ENCODE measurements at places on chromosomes 2 and 18.

DNA sequence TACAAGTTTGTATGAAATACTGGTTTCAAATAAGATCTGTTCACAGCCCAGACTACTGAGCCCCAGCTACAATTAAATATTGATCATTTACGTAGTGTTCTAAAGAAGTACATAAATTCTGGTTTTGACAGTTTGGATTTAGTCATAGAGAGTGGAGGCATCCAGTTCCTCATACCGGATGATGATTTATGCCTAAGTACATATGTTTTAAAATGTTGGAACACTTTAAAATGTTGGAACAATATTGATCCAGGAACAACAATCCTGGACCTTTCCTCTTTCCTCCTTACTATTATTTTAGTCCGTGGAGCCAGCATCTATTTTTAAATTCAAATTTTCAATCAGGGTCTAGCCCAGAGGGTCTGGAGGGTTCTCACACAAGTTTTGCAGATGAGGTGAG, 22.8 kb upstream of the TTN start:
- no peak for DNase-seq

DNA sequence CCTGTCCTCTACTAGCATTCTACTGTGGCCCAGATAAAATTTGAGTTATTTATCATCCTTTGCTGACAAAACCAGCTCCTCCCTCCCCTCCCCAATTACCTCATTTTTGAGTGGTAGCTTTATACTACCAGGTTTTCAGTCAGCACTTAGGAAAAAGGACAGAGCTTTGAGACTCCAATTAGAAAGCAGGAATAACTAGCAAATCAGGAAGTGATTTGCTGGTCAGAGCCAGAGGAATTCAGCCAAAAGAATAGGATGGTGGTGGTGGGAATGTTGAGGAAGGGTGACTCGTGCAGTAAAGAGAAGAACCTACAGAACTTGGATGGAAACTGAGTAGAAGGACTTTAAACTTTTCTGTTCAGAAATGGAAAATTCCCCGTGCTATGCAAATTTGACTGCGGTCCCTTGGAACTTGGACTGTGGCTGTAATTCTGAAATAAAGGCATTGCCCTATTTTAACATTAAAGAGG, 3.7 kb downstream of the MYL12B start:
- no peak for DNase-seq

DNA sequence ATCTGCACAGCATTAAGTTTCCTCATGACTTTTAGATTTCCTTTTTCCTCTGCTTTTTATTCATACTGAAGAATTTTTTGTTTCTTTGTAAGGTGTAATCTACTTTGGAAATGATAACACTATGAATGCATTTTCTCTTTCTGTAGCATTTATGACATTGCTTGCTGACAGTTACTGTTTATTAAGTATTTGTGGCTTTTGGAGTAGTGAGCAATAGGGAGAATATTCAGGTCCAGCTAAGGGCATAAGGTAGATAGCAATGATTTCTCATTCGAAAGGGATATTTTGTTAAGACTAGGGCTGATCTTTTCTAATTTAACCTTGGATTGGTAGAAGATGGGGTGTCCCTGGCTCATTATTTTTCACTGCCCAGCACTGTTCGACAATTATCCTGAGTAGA, 80.3 kb downstream of the XRCC5 start:
- DNase-seq, result no peak

- DNase-seq, result no peak
Observed at GRCh38 chr2:225171350-225171749, 129.1 kb upstream of the DOCK10 start.

DNA sequence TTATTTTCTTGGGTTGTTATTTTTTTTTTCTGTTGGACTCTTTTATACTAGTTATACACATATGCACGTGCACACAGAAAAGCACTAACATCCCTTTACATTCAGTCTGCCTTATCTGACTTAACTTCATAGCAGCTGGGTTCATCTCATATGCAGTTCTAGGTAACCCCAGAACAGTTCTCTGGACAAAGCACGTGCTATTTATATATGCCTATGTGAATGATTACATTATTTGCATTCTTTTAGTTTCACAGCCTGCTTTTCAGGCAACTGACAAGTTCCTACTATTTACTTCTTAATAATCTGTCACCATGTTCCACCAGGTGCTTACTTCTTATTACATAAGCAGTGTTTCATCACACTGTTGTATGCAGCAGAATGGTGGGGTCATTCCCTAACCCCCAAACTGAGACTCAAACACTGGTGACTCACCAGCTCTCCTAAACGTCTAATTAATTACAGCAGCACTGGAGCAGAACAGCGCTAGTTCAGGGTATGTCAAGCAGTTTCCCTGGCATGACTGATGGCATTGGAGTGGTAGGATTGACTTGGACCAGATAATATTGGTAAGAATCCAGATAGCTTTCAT, 372.8 kb downstream of the CLIP4 start:
- DNase-seq, result no peak

All from left hindlimb (tissue), 1 donor.